ENCODE measurements at places on chromosomes 16 and 17. TPM values are rescaled to one million over a fixed set of nuclear protein-coding genes. Genes with fewer than 3 reads are reported as not detected.

The LRRC37B gene
- 3.2 TPM for total RNA-seq

The TBX2 gene
- total RNA-seq = 8.2 TPM

The RUSF1 gene
- 20.6 TPM for total RNA-seq

The TNRC6C gene
- total RNA-seq = 19.7 TPM

The NLRC5 gene
- 6.6 TPM for total RNA-seq

The GNGT2 gene
- 2.2 TPM for total RNA-seq

The DNAH9 gene
- total RNA-seq = 0.08 TPM

The PHAF1 gene
- 10.4 TPM for total RNA-seq

The SHISA9 gene
- 0.30 TPM for total RNA-seq

The TPSG1 gene
- not detected for total RNA-seq

The ZFPM1 gene
- 5.7 TPM for total RNA-seq

The ADAMTS18 gene
- not detected for total RNA-seq

The C16orf74 gene
- 2.3 TPM for total RNA-seq

The ADAM11 gene
- 7.3 TPM for total RNA-seq

The ENGASE gene
- total RNA-seq = 31.5 TPM

The TOX3 gene
- not detected for total RNA-seq

The MT3 gene
- 4.1 TPM for total RNA-seq

The STX1B gene
- total RNA-seq = 0.77 TPM

The HS3ST3A1 gene
- total RNA-seq = 0.16 TPM

The RPS2 gene
- 753 TPM for total RNA-seq

The PPP1R9B gene
- total RNA-seq = 33.0 TPM

The CDK5R1 gene
- 1.5 TPM for total RNA-seq

The KRTAP16-1 gene
- not detected for total RNA-seq

The GDPD1 gene
- total RNA-seq = 2.9 TPM

The DNAJA2 gene
- total RNA-seq = 90.8 TPM

The ABCC12 gene
- total RNA-seq = not detected

The AGRP gene
- not detected for total RNA-seq

The P2RX1 gene
- total RNA-seq = 0.55 TPM

The GDPD3 gene
- total RNA-seq = 2.3 TPM

The TMEM100 gene
- 13.9 TPM for total RNA-seq

The BAHCC1 gene
- total RNA-seq = 7.3 TPM

The ASGR1 gene
- total RNA-seq = 0.14 TPM

The ZNF785 gene
- 7.1 TPM for total RNA-seq

The OTOP2 gene
- not detected for total RNA-seq

The SALL1 gene
- total RNA-seq = 1.3 TPM

The VASN gene
- total RNA-seq = 5.5 TPM

The TGFB1I1 gene
- 15.6 TPM for total RNA-seq

The LRRC37A gene
- total RNA-seq = 1.2 TPM

The DDX5 gene
- 326 TPM for total RNA-seq

The KRT28 gene
- total RNA-seq = not detected

The ARL16 gene
- total RNA-seq = 9.0 TPM

The GCGR gene
- not detected for total RNA-seq

The NACA2 gene
- total RNA-seq = not detected

The CACNG5 gene
- total RNA-seq = not detected

The DOC2A gene
- total RNA-seq = 0.66 TPM

The NLRC3 gene
- 0.93 TPM for total RNA-seq

The KRTAP4-12 gene
- total RNA-seq = not detected

The OR2C1 gene
- total RNA-seq = 0.22 TPM

Data from left ventricle myocardium inferior (tissue), 1 donor.